H9 (cell line): ENCODE measurements at places on chromosomes 4 and X.

DNA sequence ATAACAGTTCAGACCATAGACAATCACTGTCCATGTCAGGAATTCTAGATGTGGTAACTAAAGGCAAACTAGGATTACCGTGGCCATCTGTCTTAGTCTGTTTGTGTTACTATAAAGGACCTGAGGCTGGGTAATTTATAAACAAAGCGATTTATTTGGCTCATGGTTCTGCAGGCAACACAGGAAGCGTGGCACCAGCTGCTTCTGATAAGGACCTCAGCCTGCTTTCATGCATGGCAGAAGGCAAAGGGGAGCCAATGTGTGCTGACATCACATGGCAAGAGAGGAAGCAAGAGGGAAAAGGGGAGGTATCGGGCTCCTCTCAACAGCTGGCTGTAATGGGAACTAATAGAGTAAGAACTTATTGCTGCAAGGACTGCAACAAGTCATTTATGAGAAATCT, 376.7 kb downstream of the GPM6A start:
- no peak for DNase-seq

DNA sequence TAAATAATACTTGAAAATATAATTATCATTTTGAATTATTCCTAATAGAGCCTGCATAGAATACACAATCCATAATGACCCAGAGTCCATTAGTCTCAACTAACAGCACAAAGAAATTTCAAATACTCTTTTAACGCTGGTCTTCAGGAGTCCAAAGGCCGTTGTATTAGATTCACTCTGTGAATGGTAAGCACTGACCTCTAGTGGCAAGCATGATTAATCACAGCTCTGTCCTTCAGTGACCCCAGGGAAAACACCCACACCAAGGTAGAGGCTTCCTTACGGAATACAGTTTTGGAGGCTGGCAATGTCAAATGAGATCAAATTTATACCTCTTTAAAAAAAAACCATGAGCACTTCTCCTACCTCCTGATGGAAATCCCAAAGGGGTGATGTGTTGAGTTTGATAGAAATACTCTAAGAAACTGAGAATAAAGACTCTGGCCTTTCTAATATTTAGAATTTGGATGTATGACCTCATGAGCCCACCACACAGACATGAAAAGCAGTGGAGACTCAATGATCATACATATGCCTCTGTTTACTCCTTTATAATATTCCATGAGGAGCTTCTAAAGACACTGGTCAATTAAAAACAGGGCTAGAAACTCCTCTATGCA, 147.2 kb upstream of the DKK2 start:
- no peak for DNase-seq

DNA sequence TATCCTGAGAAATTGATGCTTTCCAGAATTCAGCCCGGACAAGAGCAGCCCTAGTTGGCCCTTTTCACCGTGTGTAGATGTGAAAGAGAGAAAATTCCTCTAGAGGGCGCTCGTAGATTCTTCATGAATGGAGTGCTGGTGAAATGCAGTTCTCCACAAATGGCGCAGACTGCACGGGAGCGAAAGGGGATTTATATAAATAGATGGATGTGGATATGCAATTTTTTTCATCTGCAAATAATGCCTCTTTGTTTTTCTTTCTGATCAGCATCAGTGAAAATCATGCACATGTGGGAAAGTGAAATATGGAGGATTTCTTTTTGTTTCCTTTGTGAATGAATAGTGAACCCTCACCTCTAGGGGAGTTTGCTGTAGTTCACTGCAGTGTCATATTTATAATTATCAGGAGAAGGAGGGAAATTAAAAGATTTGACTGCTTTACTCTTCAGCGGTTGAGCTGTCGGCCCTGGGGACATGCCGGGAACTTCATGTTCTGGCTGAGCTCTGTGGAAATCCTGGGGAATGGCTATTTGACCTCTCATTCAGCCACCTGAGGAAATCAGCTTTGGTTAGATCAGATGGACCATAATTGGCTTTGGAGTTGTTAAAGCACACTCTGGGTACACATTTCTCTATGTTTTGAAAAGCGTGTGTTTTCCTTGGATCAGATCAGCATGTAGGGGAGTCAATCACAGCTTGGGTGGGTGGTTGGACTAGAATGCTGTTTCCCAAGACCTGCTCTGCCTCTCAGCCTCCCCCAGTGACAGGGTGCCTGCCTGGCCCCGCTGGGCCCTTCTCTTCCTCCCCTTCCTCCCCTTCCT, 115.0 kb upstream of the SHISA3 start:
- peak; percentile 59 for DNase-seq

- DNase-seq, result peak; percentile 49
Measured at GRCh38 chr4:88818631-88819470, 121.2 kb upstream of the NAP1L5 start.

GRCh38 chr4:11011249-11011648, 326.7 kb upstream of the CLNK start:
- no peak for DNase-seq

GRCh38 chrX:28847423-28847822, 260.2 kb downstream of the IL1RAPL1 start:
- DNase-seq, result peak; percentile 52

- no peak for DNase-seq
Measured at GRCh38 chr4:125434136-125434535, 119.4 kb downstream of the FAT4 start.

GRCh38 chr4:112895811-112896608, 153.4 kb upstream of the ANK2 start:
- DNase-seq, result peak; percentile 53

DNA sequence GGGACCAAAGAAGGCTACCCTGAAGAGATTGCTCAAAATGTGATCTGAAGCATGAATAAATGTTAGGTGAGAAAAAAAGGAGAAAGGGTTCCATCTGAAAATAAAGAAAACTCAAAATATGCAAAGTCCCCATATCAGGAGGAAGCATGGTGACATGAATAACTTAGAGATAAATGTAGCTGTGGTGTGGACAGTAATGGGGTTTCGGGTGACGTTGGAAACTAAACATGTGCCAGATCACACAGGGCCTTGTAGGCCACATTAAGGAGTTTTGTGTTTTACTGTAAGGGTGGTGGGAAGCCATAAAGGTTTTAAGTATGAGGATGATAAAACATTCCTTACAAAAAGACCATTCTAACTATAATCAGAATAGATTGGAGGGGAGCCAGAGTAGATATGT, 40.3 kb upstream of the ACSL4 start:
- no peak for DNase-seq

GRCh38 chr4:116880625-116881024, 204.8 kb downstream of the TRAM1L1 start:
- no peak for DNase-seq

- no peak for DNase-seq
Measured at GRCh38 chrX:112654871-112655270, 24.9 kb downstream of the LHFPL1 start.

GRCh38 chrX:38882894-38883626, 81.8 kb downstream of the MID1IP1 start:
- DNase-seq, result no peak

GRCh38 chr4:971666-972500, 1.5 kb downstream of the DGKQ start:
- DNase-seq, result no peak
